ENCODE measurements at places on chromosomes 2 and 18.
A peak's percentile ranks its signal among the peaks of the same experiment; 100 is the strongest.

GRCh38 chr2:108076527-108076926 is 90.2 kb downstream of the SLC5A7 start:
- DNase-seq: no peak

DNA sequence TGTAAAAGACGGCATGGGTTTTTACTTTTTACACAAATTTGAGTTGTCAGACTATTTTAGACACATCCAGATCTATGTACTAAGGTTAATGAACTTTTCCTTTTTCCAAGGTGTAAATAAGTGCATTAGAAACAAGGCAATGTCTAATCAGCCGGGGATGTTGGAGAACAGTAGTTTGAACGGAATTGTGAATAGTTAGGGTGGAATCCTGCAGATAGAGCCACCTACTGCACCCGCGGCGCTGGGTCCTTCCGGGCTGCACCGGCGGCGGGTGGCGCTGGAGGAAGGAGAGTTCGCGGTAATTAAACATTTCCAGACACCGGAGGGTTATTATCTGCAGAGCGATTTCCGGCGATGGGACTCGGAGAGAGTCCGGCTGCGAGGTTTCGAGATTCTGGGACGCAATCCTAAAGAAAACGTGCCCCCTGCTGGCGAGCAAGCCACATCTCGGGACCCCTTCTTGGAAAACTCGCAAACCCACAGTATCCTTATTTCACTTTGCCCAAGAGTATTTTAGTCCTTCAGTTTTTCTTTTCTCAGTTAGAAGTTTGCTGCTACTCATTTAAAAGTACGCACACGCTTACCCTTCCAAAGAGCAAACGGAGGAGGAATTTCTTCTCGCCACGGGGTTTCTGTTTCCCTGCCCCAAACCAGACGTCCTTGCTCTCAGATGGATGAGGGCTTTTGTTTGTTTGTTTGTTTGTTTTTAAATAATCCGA is 4.5 kb upstream of the OSR1 start:
- peak; percentile 91 for DNase-seq

GRCh38 chr2:109317471-109318095 is 188.6 kb downstream of the SH3RF3 start:
- peak; percentile 56 for DNase-seq

DNA sequence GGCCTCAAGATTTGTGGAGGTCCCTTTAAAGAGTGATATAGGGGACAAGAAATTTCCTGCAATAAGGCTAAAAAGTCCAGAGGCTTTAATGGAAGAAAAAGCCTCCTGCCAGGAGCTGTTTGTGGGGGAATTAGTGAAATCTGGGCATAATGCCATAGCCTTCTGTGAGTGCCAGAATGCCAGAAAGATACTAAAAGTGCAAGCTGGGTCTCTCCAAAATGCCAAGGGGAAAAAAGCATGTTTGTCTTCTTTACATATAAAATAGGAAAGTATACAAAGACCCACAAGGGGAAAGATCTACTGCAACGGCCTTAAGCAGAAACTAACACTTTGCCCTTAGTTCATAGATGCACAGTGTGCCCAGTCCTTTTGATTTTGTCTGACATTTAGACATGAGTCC is 647.7 kb upstream of the ZNF804A start:
- DNase-seq: no peak

- no peak for DNase-seq
Observed at GRCh38 chr2:40289771-40290404, 162.0 kb downstream of the SLC8A1 start.

DNA sequence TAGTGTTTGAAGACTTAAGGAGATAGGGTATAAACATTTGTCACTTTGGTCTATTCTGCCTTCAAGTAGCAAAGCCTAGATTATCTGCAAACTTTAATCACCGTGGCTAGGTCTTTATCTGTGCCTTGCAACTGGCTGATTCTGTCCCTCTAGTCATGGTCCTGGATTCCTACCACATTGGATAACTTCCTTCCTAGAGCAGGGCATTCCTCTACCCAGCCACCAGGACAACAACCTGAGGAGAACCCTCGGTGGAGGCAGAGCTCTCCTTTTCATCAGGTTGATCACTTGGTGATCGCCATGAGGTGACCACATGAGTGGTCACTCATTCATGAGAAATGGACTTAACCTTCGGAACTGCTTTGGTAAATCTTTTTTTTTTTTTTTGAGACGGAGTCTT is 25.3 kb upstream of the PTPRM start:
- no peak for DNase-seq

DNA sequence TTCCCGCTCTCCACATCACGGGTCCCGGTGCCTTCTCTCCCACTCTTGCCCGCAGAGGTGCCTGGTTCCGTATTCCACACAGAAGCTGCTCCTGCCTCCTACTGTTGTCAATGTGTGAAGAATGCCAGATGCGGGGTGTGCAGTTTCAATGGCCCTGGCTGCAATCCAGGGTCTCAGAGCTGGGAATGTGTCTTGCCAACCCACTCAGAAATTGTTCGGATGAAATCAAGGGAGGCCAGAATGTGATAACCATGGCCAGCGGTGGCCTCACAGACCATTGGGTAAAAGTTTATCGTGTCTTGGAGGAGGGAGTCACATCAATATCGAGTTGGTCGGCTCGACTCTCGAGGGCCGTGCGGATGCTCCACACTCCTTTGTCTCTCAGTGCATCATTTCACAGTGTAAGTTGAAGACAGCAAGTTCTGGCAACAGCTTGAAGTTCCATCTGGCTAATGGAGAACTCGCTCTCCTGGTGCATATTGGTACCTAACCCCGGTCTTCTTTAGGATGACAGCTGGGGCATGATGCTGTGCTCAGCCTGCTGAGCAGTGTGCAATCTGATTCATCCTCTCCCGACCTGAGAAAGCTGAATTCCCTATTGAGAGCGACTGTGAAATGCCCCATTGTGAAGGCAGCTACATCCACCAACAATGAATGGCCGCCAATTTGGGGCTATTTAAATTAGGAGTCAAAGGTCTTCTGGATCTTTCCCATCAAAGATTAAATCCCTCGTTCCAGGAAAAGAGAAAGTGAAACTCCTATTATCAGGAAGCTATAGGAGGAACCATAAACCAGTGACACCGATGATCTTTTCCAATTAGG is 389.0 kb downstream of the SOX11 start:
- DNase-seq: no peak

GRCh38 chr2:79041032-79041448 is 15.5 kb downstream of the REG3G start:
- no peak for DNase-seq

GRCh38 chr18:7514796-7515440 is 52.2 kb upstream of the PTPRM start:
- no peak for DNase-seq

DNA sequence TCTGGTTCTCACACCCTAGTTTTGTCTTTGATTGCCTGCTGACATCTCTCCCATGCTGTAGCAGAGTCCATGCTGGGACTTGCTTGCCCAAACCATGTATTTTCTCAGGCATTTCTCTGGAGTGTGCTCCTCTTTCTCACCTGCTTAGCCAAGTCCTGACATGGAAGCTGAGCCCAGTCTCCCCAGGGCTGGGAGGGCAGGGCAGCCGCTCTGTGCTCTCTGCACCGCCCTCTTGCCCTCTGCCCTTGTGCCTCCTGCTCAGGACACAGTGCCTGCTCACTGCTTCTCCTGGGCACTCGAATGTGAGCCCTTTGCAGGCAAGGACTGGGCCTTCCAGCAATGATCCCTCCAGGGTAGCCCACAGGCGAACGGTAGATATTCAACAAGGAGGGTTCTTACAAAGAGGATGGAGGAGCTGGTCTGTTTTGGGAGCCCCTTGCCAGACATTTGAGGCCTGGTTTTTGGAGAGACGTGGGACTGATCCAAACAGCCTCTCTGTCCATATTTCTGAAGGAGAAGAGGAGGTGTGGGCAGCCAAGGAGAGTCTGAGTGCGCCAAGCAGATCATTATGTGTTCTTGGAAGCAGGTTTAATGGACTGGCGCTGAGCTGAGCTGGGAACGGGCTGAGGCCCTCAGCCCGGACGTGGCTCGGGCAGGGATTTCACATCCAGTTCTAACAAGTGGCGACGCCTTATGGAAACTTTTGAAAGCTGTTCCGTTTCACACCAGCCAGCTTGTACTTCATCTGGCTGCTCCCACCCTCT is 4.0 kb downstream of the SLC14A2 start:
- DNase-seq: peak; percentile 79

DNA sequence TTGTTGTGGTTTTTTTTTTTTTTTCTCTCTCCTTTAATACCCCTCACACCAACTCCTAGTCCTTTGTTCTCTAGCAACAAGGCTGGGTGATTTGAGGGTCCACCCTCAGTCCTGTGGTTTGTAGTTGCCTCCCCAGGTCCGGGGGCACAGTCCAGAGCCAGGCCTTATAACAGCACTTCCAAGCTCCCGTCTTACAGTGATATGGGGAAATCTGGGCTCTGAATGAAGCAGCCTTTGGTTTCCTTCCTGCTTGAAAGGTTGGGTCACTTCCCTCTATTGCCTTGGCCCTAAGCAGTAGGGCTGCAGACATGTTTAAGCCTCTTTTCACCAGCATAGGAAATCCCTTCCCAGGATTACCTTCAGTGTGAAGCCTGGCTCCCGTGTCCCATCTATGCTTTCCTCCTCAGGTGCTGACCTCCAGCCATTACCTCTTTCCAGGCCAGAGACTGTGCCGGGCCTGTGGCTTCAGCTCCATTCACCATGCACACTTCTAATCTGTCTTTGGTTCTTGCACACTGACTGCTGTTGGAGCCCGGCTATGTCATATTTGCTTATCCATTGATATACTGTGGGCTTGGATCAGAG is 21.2 kb upstream of the NTSR2 start:
- DNase-seq: no peak

GRCh38 chr18:13165636-13166423 is 52.7 kb upstream of the LDLRAD4 start:
- no peak for DNase-seq

DNA sequence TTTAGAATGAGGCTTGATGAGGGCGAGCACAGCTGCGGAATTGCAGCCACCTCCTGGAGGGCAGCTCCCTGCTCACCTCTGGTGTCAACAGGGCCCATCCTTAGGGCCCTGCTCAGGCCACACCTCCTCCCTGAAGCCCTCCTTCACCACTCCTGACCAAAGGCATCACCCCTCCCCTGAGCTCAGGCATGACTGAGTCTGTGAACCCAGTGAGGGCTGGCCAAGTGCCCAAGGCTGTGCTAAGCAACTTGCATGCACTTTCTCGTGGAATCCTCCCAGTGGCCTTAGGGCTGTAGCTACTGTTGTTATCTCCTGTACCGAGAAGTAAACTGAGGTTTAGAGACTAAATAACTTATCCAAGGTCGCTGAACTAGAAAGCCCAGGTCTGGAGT is 101.7 kb downstream of the KLHL29 start:
- no peak for DNase-seq

DNA sequence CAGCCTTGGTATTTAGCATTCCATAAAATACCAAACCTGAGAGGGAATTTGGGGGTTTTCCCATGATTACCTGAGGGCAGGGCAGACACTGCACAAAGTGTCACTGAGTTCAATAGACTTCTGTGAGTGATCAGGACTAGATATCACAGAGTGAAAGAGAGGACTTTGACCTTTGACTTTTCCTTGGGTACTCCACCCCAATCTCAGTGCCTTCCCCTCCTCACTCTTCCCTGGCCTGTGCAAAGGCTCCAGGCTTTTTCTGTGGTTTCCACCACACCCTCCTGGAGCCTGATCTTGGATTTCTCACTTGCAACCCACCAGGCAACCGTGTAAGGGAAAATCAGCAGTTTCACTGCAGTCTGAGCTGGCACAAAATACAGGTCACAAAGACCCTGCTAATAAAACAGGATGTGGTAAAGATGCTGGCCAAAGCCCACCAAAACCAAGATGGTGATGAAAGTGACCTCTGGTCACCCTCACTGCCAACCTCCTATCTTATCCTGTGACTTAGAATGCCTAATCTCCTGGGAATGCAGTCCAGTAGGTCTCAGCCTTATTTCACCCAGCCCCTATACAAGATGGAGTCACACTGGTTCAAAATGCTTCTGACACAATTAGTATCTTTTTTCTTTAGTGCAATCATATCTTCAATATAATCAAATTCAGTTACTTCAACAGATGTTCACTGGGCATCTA is 64.0 kb downstream of the BOD1L2 start:
- DNase-seq: no peak

DNA sequence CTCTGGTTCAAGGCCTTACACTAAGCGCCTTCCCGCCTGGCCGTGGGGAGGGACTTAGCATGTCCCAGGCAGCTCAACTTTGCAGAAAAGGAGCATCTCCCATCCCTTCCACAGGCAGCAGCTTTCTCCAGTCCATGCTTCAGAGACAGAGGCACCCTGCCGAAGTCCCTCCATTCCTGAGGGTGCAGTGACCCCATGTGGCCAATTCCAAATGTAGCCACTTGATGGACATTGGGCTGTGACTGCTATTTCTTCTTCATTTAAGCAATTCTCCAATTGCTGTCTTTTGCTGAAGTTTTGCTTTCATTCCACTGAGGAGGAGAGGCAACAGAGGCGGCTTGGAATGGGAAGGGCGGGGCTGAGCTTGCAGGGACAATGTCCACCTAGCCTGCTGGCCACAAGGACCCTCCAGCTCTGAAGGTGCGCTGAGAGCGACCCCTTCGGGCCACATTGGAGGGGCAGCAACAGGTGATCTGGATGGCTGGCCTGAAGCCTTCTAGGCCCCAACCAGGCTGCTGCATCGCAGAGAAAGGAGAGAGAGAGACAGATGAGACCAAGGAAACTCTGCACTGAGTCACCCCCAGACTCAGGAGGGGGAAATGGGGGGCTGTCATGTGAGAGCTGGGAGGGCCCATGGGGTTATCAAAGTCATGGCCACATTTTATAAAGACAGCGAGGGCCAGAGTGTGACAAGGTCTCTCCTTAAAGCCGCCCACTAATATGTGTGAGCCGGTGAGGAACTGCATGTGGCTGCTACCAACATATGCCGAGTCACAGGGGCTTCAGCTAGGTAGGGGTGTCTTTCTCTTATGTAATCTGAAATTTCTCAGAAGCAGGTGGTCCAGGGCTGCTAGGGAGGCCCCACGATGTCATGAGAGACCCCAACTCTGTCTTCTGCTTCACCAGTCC is 61.3 kb downstream of the LONRF2 start:
- peak; percentile 87 for DNase-seq

GRCh38 chr2:64987001-64987955 is 1.9 kb upstream of the SLC1A4 start:
- DNase-seq: peak; percentile 50

GRCh38 chr2:88857274-88857741 is 165.8 kb downstream of the RPIA start:
- DNase-seq: no peak

DNA sequence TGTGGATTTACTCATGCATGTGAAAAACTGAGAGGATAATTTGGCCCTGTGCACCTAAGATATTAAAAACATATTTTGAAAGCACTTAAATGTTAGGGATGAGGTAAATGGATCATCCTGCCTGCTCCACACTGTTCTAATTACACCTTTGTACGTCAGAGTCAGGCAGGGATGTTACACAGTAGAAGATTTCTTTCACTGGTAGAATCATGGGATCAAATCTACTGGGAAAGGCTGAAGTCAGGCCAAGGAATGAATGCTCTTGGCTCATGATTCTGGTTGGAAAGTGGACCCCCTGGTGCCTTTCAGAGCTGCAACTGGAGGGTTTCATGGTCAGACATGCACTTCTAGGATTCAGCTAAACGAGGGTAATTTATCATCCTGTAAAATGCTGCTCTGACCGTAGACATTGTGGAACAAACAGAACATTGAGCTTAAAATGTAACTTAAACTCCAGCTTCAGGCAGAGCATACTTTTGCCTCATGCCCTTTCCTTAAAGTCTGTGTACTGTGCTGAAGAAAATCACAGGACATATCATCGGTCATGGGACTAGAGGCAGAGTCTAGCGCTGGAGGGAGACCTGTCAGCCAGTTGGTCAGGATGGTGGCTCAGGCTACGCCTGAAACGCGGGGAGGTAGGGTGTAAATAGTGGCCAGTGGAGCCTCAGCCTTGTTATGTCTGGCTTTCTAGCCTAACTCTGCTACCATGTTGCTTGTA is 4.9 kb downstream of the KCNE4 start:
- peak; percentile 61 for DNase-seq

All from right forelimb (tissue), 1 donor.